ENCODE measurements at places on chromosomes 4 and X.

GRCh38 chrX:40434947-40435346 is 145.8 kb upstream of the ATP6AP2 start:
- peak; percentile 44 for DNase-seq

DNA sequence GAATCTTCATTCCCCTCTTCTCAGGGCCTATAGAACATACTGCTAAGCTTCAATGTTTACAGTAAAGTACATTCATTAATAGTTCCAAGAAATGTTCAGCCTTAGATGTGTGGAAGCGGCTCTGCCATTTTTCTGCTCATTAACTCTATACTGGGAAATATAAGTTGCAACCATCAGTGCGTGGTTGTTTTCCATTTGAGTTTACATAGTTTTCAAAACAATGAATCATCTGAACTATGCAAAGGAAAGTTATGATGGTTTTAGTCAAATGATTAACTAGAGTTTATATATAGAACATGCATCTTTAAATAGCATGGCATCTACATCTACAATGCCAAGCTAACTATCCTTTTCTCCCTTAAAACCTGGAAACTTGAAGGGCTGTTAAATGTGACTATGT is 29.6 kb downstream of the LEF1 start:
- DNase-seq: no peak

DNA sequence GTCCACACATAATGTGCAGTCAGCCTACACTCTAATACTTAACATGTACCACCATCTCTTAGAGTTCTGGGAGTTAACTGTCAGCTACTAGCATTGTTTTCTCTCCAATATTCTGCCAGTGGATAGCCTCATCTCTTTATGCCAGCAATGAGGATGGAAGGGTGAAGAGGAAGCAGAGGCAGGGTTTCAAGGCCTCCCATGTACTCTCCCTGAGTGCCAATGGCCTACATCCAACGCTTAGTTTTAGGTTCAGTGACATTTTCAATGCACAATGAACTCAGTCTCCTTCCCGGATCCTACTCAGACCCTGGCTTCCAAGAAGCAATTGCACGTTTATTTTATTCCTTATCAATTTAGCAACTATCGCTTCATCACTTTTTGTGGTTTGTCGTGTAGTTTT is 686.1 kb downstream of the DMD start:
- no peak for DNase-seq

- DNase-seq: no peak
These were observed 365.2 kb downstream of the PRDM5 start for GRCh38 chr4:120557372-120557771.

DNA sequence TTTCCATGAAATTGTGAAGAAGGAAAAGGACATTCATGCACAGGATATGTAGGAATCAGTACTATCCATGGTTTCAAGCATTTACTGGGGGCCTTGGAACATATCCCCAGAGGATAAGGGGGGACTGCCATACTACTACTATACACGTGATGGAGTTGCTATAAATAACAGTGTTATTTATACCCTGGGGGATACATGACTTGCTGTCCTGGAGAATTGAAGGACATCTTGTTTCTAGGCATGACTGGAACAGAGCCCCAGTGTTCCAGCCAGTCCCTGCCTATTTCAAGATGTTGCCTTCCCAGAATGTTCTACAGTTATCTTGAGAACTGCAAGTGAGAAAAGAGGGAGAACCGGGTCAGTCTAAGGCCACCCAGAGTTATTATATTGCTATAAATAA is 39.6 kb upstream of the ZNF81 start:
- DNase-seq: no peak

DNA sequence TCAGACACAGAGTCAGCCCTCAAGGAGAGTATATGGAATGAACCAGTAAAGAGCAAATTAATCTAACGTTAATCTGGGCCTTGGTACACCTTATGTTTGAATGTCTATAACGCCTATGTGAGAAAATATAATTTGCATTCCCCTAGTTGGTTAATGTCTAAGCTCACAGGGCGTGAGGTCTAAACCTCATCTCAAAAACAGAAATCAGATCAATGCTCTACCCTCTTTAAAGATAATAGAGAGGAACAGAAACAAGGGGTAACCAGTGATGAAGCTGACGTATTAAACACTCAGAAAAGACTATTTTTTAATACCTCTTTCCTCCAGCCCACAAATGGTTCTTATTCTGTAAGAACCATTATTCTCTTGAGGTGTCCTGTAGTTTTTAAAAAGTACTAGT is 369.2 kb upstream of the NOCT start:
- DNase-seq: no peak

DNA sequence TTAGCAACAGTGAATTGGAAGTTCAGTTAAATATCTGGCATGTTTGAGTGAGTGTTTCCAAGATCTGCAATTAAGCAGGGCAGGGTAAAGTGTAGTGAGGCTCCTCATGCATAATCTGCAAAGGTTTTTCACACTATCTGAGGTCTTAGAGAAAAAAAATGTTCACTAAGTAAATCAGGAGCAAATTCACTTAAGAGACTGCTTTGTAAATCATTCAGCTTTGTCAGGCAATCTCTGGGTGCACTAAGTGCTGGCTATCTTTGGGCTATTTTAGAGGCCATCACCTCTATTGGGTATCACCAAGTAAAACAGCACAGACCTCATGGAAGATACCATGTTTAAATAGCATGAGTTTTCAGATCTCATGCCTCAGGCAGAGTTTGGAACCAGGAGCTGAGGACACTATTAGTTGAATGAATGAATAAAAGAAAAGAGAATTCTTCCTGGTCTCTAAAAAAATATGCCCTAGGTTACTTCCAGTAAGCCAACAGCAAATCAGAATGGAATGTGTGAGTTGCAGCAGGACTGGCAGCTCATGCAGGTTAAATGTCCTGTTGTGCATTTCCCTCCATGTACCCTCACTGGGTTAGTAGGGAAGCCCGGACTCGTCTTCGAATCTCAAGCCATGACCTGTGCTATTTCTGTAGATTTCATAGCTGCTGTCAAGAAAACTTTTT is 195.3 kb downstream of the KCNIP4 start:
- no peak for DNase-seq

- DNase-seq: no peak
These were observed 231.4 kb downstream of the PRDM5 start for GRCh38 chr4:120691106-120691505.

GRCh38 chr4:130359542-130359941 is 1263.6 kb downstream of the C4orf33 start:
- DNase-seq: no peak

DNA sequence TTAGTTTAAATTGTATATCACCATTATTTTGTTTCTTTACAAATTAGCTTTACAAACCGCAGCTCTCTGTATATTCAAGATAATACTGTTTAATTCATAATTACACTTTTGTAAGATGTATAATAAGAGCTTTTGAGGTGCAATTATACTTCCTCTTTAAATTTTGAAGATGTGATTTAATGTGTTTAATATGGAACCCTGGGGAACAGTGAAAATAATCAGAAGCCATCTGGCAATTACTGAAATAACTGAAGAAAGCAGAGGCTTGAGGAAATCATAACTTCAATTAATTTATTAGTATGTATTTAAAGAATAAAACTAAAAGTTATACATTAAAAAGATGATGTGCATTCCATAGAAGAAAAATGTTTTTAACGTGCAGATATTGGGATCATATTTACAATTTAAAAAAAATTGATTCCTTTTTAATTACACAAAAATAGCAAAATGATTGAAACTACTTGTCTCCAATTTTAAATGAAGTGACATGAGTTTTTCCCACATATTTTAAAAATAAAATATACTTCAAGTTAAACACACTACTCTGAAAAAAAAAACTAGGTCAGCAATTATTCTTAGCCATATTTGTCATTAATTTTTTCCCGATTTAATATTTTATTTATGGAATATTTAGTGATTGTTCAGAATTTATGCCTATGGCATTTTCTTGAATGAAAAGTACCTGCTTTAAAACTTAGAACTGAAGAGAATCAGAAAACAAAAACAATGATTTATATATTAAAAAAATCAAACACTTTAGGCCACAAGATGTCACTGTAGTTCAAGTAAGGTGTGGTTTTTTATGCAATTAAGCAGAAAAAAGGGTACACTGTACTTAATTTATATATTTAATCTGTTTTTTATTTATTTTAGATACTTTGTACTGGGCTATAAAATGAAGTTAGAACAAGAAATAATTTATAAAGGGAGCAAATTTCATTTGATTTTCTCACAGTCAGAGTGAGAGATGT is 942.7 kb upstream of the NDST4 start:
- DNase-seq: no peak

DNA sequence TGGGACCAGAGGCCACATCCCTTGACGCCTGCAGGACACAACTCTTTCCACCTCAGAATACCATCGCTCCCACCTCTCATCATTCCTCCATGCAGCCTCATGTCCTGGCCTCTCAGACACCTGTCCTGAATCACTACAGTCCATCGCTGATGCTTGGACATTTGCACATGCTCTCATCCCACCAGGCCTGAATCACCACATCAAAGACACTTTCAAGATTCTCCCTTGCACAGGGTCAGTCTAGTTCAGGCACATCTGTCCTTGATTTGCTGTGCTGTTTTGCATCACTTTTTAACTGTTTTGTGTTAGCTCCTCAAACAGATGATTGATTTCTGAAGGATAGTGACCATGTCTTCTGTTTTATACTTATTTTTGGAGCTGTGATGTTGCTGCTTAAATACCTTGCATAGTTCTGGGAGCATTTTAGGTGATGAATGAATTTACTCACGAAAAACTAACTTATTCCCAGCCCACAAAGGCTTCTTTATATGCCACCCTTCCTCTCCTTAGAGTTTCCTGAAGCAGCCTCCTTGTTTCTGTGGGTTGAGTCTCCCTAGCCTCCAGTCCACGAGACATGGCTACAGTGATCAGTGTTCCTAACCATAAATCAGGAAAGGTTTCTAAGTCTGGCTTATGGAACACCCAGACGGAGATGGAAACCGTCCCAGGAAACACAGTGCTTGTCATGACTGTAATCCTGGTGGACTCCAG is 2.6 kb downstream of the FAM114A1 start:
- DNase-seq: no peak

DNA sequence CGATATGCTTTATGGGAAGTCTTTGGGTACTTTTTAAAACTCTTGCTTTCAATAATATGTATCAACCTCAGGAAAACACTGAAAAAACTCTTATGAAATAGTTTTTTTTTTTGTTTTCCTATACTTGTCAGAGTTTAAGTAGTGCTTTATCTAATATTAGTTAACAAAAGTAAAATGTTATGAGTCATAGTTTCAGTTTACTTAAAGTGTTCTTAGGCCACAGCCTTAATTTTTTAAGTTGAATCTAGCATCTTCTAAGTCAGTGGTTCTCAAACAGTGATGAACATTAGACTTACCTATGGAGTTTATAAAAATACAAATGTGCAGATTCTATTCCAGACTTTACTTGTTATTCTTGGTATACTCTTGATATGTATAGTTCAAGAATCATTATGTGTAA is 26.3 kb upstream of the ADGRL3 start:
- no peak for DNase-seq

DNA sequence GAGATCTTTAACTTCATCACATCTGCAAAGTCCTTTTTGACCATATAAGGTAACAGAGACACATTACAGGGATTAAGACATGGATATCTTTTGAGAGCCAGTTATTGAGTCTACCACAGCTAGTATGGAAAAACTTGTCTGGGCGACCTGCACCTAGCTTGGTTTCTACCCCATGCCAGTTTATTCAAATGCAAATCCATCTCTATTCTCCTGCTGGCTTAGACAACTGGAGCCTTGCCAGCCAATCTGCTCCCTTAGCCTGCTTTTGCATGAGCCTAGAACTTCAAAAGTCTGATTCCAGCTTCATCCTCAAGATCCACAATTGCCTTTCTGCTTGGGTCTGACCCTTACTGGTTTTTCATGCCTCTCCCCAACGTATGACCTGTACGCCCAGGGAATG is 212.0 kb upstream of the AFF2 start:
- no peak for DNase-seq

GRCh38 chr4:84177831-84178542 is 321.1 kb downstream of the NKX6-1 start:
- no peak for DNase-seq

DNA sequence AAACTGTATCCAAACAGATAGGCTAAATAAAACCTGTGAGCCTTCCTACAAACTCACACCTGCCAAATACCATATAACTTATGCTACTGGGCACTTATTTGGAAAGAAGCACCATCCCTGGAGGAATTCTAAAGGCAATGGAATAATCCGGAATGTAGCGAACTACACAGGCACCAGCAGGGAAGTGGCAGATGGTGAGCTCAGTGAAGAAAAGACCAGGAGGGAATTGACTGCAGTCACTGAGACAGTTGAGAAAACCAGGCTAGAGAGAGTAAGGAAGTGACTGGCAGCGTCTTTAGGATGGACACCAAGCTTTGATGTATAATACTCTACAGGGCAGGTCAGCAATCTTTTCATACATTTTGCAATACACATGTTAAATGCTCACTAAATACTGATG is 16.3 kb downstream of the NDNF start:
- no peak for DNase-seq

DNA sequence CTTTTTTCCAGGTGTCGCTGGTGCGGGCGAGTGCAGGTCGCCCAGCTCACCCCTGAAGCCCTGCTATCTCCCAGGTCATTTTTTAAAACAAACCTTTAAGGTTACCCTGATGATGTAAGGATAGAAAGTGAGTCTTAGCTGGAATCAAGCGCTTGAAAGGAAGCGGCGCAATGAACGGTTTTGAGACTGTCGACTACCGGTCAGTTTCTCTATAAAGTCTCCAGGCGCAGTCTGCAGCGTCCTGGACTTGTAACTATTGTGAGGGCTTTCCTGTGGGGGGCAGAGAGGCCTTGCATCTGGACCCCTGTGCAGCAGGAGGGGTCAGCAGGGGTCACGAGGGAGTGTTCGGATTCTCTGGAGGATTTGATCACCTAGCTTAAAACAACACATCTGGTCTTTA is 1.6 kb downstream of the KIT start:
- no peak for DNase-seq

DNA sequence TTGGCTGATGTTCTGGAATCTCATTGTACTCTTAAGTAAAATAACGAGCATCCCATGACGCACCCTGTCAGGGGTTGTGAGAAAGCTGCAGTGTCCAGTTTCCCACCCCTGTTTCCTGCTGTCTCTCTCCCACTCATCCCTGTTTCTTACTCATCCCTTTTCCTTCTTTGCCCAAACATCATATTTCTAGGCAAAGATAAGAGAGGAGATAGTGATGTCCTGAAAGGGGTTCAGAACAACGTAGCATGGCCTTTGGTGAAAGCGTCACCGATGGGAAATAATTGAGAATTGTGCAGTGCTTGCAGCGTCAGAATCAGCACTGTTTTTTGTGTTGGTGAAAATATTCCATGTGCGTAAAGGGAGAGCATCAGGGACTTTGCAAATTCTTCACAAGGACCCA is 23.5 kb upstream of the TMEM165 start:
- DNase-seq: no peak

DNA sequence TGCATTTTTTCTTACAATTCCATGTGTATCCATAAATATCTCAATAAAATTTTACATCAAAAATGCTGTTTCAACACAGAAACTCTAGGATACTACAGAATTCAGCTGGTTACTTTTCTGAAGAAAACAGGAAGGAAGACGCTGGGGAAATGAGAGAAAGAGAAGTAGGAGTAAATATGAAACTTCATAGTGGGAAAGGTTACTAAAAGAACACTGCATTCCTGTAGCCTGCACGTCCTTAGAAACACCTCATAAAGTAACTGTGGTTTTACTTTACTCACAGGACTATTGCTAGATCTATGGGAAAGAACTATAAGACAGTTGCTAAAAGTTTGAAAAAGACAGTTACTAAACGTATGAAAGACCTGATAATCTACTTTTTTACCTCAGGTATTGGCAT is 23.1 kb downstream of the ATP11C start:
- DNase-seq: no peak
